Hair follicular keratinocyte (primary cell): ENCODE measurements at places on chromosomes 5 and 9. TPM values are rescaled to one million over a fixed set of nuclear protein-coding genes. Genes with fewer than 3 reads are reported as not detected.

ADAMTS13 gene
- 0.61 and 0.70 TPM in 2 replicates for total RNA-seq

PLPP7 gene
- total RNA-seq, result 0.08 and 0.23 TPM in 2 replicates

CDH6 gene
- total RNA-seq, result not detected in 2 replicates

ALG2 gene
- total RNA-seq, result 36.3 and 37.9 TPM in 2 replicates

TPPP gene
- 0.49 and 0.94 TPM in 2 replicates for total RNA-seq

CLIC3 gene
- total RNA-seq, result 3.3 and 8.7 TPM in 2 replicates

ENG gene
- total RNA-seq, result 6.2 and 9.6 TPM in 2 replicates
